Iris pigment epithelial cell (primary cell): ENCODE measurements at places on chromosomes 5 and 9.
A peak's percentile ranks its signal among the peaks of the same experiment; 100 is the strongest.

GRCh38 chr5:138107213-138107612, 23.4 kb downstream of the WNT8A start:
- DNase-seq, result no peak

DNA sequence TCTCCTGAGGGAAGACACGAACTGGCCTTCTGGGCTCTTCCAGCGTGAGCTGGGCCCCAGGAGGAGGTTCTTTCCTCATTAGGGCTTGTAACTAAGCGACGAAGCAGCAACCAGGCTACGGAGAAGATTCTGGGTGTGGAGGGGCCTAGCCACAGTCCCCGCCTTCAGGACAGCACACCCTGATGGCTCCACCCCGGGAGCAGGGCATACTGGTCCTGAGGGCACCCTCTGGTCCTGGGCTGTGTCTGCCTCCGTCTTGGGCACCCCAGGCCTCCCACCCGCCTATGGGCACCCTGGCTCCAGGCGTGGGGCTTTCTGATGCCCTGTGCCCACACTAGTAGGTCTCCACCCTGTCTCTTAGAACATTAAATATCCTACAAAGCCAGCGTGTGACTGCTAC, 136.4 kb downstream of the OLFM1 start:
- no peak for DNase-seq

DNA sequence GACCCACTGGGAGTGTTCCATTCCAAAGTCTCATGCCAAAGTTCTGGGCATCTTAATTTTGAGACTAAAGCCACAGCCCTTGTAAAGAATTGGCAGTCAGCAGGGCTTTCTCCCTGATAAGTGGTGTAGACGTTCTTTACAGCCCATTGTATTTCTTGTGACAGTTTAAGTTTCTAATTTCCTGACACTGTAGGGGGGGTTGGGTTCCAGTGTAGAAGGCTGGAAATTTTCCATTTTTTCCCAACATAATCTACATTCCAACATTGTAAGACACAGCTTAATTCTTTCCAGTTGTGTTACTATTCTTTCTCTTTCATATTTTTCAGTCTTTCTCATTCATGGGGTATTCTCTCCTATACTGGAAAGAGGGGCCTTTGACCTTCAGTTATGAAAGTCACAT, 121.1 kb downstream of the FBXL7 start:
- no peak for DNase-seq

GRCh38 chr9:21836437-21837161, 34.2 kb downstream of the MTAP start:
- peak; percentile 99 for DNase-seq
